ENCODE measurements at places on chromosomes 2 and 18. TPM values are rescaled to one million over a fixed set of nuclear protein-coding genes. Genes with fewer than 3 reads are reported as not detected.

The VWA3B gene
- total RNA-seq: not detected

DNA sequence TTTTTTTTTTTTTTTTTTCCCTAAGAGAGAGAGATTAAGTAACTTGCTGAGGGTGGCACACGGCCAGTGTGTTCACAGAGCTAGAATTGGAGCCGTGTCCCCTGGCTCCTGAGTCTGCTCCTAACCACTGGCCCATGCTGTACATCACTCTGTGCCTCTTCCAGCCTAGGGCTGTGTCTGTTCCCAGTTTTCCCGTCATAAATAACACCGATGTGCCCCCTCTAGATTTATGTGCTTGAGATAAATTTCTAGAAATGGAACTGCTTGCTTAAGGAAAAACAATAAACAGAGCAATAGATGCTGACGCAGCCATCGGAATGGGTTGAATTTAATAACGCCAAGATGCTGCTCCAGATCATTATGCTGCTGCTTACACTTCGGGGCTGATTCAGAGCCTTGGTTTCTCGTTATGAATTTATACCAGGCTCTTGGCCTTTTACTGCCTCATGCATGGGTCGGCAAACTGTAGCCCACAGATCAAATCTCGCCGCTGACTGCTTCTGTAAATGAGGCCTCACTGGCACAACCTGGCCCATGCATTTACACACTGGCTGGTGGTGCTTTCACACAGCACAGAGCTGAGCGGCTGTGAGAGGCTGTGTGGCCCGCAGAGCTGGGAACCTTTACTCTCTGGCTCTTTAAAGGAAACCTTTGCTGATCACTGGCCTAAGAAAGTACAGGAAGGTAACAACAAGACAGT lies 58.1 kb downstream of the NDUFA10 start:
- no peak for DNase-seq

DNA sequence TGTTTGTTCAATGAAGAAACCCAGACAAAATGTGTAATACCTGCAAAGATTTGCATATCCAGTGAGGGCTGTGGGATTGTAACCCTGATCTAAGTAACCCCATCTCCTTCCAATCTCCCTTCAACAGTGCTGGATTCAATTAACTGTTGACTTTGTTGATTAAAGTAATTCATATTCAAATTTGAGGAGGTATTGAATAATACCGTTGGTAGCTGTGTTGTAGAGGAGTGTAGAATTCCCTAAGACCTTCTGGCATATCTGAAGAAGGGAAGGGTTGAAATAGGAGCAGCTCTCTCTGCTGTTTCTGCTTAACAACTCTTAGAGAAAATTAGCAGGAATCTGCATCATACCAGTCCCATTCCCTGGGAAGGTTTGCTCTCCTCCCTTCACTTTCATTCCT lies 28.2 kb downstream of the MAIP1 start:
- no peak for DNase-seq

GRCh38 chr18:45916302-45916701 lies 50.8 kb downstream of the EPG5 start:
- DNase-seq: peak; percentile 27

DNA sequence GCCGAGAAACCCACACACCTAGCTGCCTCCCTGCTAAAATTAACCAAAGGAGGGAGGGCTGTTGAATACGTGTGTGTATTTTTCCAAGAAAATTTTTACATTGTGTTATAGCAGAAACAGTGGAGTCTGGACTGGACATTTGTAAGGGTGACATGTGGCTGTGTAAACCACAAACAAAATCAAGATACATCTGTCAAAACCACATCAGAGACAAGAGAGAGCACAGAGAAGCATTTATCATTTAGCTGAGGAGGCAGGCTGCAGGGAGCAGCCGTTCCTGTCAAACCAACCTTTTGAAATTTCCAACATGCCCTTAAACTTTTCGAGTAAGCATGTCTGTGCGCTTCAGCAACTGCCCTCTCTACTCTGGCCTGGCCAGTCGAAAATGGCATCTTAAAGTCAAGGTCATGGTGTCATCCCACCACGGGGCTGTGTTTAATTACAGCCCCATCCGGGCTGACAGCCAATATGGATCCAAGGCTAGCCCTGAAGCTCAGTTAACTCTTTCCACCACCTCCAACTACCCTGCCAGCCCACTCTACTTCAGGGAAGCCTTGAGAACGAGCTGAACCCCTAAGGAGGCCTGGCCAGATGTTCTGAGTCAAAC lies 8.4 kb downstream of the BCL11A start:
- DNase-seq: no peak

DNA sequence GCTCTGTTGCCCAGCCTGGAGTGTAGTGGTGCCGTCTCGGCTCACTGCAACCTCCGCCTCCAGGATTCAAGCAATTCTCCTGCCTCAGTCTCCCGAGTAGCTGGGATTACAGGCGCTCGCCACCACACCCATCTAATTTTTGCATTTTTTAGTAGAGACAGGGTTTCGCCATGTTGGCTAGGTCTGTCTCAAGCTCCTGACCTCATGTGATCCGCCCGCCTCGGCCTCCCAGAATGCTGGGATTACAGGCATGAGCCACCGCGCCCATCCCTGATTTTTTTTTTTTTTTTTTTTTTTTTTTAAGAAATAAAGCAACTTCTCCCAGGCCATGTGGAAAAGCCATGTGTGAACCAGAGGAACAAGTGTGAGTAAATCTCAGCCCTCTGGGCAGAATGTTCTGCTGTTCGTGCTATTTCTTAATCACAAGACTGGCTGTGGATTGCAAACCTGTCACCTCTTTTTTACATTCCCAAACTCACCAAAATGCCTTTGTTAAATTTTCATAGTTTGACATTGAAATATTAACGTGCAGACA lies 6.4 kb upstream of the SH3BP4 start:
- DNase-seq: no peak

Data from activated CD8-positive, alpha-beta T cell treated with anti-CD3 and anti-CD28 coated beads for 36 hours (primary cell).